ENCODE measurements at places on chromosomes 11 and 22.

DNA sequence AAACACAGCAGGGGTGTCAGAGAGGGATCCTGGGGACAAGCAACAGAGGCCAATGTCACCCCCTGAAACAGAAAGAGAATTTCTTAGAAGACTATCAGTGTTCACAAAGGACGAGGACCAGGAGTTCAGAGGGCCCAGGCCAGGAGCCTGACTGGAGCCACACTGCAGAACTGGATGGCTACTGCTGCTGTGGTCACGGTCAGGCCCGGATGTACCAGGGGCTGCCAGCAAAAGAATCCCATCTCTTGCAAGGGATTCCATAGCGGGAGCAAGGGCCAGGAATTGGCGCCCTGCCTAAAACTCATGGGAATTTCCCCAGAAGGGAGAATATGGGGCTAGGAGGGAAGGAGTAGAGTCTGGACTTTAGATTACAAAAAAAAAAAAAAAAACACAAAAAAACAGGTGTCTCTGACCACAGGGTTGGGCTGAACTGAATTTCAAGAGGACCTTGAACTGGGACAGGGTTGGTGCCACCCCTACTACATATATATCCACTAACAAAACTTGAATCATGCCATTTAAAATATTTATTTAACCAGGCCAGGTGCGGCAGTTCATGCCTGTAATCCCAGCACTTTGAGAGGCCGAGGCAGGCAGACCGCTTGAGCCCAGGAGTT is 15.7 kb upstream of the KCTD14 start:
- DNase-seq = no peak

DNA sequence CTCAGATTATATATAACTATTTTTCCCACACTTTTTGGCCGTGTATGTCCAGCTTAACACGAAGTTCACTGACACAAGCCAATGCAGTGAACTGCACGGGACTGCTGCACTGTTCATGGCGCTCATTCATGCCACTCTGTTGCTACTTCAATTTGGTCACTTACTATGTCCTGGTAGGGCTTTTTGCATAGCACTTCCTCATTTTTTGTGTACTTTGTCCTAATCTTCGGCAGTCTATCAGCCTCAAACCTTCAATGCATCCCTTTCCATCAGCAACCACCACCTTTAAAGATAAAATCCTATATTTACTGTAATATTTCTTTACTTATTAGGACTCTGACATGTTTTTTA is 18.7 kb upstream of the ARHGAP32 start:
- no peak for DNase-seq

GRCh38 chr11:2100361-2101170 is 38.6 kb downstream of the IGF2 start:
- peak; percentile 56 for DNase-seq

GRCh38 chr11:18617688-18618341 is 16.3 kb downstream of the SPTY2D1 start:
- DNase-seq = peak; percentile 60

DNA sequence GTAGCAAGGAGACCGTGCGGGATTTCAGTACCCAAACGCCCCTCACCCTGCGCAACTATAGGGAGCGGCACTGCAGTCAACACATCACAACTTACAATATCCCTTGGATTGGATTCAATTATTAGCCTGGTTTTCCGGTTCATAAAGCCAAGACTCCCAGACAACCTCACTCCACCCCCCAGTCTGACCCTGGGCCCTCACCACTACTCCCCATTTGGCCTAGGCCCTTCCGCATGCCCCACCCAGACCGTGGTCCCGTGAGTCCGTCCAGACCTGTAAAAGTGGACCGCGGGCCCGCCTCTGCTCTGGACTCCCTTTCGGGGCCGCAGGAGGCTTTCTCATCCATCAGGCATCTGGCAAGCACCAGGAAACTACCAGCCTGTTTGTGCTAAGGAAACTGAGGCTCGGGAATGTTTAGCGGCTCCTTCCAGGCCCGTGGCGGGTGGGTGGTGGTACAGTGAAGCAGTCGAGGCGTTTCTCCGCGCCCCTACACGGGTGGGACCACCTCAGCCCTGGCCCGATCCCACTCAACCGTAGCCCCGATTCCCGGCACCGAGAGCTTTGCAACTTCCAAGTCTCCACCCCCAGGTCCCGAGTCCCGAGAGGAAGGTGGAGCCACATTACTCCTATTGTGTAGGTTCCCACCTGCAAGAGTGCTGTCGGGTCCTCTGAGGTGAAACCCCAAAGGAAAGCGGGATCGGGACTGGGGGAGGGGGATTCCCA is 679 bp upstream of the DPP3 start:
- DNase-seq = peak; percentile 50

DNA sequence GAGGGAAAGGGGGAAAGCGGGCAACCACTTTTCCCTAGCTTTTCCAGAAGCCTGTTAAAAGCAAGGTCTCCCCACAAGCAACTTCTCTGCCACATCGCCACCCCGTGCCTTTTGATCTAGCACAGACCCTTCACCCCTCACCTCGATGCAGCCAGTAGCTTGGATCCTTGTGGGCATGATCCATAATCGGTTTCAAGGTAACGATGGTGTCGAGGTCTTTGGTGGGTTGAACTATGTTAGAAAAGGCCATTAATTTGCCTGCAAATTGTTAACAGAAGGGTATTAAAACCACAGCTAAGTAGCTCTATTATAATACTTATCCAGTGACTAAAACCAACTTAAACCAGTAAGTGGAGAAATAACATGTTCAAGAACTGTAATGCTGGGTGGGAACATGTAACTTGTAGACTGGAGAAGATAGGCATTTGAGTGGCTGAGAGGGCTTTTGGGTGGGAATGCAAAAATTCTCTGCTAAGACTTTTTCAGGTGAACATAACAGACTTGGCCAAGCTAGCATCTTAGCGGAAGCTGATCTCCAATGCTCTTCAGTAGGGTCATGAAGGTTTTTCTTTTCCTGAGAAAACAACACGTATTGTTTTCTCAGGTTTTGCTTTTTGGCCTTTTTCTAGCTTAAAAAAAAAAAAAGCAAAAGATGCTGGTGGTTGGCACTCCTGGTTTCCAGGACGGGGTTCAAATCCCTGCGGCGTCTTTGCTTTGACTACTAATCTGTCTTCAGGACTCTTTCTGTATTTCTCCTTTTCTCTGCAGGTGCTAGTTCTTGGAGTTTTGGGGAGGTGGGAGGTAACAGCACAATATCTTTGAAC is 6.8 kb downstream of the MALAT1 start:
- no peak for DNase-seq

GRCh38 chr11:106121570-106122320 is 44.3 kb downstream of the AASDHPPT start:
- no peak for DNase-seq

- DNase-seq = no peak
These were observed 6.8 kb downstream of the APOL1 start for GRCh38 chr22:36259615-36260300.

GRCh38 chr11:110710628-110711381 is 1.4 kb downstream of the ARHGAP20 start:
- peak; percentile 39 for DNase-seq

DNA sequence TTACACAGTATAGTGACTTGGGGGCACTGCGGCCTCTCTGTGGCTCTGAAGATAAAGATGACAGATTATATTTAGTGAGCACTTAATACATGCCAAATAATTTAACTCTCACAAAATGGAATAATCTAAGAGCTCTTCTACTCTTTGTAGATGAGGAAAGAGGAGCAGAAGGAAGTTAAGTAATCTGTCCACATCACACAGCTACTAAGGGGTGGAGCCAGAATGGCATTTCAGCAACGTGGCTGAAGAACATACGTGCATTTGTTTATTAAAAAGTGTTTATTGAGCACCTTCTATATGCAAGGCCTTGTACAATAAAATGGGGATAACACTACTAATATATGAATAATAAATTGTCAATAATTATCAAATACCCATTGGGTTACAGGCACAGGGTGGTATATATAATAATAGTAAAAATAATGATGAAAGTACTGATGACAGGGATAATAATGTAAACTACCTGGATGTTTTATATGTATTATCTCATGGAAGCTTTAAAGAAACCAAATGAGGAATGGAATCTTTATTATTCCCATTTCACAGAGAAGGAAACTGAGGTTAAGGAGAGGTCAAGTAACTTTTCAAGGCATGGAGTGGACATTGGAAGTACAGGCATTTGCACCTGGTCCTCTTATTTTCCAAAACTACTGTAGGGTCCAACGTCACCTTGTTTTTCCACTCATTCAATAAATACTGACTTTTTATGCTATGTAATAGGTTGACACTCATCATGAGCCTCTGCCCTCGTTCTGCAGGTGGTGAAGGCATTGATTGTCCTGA is 38.0 kb upstream of the IL17RA start:
- DNase-seq = no peak

DNA sequence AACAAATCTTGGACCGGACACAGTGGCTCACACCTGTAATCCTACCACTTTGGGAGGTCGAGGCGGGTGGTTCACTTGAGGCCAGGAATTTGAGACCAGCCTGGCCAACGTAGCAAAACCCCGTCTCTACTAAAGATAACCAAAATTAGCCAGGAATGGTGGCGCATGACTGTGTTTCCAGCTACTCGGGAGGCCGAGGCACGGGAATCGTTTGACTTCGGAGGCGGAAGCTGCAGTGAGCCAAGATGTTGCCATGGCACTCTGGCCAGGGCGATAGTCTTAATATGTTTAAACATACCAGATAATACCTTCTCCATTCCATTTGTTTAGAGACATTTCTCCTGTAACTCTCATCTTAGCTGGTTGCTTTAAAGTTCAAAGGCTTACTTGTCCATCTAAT is 218.6 kb downstream of the ARHGAP42 start:
- DNase-seq = no peak

DNA sequence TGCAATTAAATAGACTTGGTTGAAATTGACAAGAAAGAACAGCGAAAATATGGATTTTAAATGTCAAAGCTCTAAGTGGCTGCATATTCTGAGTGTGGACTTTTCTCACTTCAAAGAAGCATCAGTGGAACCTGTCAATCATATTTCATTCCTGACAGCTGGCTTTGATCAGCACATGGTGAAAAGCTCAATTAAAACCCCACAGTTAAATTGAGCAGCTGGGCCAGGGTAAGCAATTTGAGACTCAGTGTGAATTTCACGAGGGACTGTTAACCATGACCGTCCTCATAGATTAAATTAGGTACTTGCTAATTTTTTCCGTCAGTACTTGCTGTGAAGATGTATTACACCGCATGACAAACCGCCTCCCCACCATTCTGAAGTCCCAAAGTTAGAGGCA is 11.0 kb upstream of the OR10D3 start:
- DNase-seq = no peak

- peak; percentile 16 for DNase-seq
These were observed 46.3 kb upstream of the SYT13 start for GRCh38 chr11:45332276-45332934.

GRCh38 chr11:41118521-41118920 is 340.9 kb downstream of the LRRC4C start:
- no peak for DNase-seq

GRCh38 chr11:25787416-25787815 is 544.5 kb upstream of the ANO3 start:
- DNase-seq = no peak
